MCF 10A (cell line): ENCODE measurements at places on chromosomes 3 and 15.

DNA sequence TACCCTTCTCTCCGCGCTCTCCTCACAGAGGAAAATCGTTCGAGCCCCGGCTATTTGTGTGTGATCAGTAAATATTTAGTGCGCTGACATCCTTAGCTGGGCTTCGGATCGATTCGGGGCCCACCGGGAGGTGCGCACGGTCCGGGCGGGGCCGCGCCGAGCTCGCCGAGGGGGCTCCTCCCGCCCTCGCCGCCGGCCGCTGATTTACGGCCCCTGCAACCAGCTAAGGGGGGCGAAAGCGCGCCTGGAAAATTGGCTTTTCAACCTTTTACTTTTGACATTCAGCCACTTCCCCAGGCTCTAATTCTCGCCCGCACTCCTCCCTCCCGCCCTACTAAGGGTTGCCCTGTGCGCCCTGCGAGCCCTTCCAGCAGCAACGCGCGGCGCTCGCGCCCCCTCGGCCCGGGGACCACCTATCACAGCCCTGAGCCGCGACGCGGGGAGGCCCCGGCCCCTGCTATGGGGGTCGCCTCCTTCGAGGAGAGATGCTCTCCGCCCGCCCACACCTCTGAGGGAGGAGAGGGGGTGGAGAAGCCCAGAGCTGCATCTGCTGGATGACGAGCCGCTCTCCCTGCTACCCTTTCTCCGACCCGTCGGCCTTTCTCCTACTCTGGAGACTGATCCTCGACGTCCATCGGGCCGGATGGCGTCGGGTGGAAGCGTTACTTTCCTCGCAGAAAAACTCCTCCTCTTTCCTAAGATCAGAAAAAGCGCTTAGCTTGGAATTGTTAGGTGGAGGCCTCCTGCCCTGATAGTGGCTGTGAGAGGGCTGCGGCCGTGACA lies 7.8 kb upstream of the NR2F2 start:
- no peaks in the 10 kb centered on the region for H3K36me3 ChIP-seq
- peaks cover 12% of the 10 kb centered on the region for H3K4me1 ChIP-seq

DNA sequence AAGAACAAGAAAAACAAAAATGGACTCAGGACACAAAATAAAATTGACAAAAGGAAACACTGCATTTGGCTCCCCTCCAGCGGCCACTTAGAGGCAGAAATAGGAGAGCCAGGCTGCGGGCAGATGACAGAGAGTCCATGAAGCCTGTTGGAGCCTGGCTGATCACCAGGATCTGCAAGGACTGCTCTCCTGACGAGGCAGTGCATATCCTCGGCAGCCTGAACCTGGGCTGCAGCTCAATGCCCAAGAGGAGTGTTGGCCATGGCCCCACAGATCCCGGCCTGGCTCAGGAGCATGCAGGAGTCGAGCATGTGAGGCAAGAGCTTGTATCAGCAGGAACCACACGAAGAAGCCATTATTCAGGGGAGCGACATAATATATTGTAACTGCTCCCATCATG lies 199.8 kb downstream of the STT3B start:
- H3K4me3 ChIP-seq = no peak overlapping the region
- no peak for DNase-seq
- no peaks in the 10 kb centered on the region for H3K27me3 ChIP-seq

DNA sequence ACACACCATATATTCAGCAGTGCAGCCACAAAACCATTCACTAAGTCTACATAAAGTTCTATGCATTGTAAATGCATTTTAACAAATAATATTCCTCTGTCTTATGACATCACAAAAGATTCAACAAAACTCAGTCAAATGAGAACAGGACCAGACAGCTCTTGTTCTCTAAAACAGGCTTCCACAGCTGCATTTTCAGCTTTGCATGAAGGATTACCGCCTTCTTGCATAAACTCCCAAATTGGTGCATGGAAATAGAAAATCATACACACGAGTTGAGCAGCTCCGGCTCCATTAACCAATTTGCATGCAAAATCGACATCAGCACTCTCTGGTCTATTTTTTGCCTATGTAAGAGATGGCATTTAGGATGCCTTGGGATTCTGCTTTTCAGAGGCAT lies 66.4 kb downstream of the RFTN1 start:
- no peaks in the 10 kb centered on the region for H3K27me3 ChIP-seq
- no peak overlapping the region for H3K27ac ChIP-seq
- no peak for DNase-seq
- no peaks in the 10 kb centered on the region for H3K36me3 ChIP-seq

DNA sequence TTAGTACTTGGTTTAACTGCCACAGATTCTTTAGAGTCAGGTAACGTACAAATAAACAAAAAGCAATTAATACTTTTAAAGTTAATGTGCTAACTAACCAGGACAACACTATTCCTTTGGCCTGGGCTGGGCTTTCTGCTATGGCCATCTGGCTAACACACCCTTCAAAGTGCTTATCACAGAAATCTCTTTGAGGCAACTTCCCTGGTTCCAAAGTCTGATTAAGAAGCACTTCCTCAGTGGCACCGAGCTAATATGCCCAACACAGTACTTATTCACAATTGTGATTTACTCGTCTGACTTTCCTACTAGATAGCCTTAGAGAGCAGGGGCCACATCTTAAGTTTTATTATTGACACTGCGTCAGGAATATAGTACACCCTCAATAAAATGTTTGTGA lies 191.4 kb downstream of the MEIS2 start:
- H3K27me3 ChIP-seq = no peaks in the 10 kb centered on the region
- no peak overlapping the region for H3K27ac ChIP-seq
- no peak for DNase-seq
- H3K4me3 ChIP-seq = no peak overlapping the region

- peaks cover 13% of the 10 kb centered on the region for H3K4me1 ChIP-seq
- H3K27ac ChIP-seq = peak overlapping the region; percentile 70
- no peaks in the 10 kb centered on the region for H3K36me3 ChIP-seq
- DNase-seq = peak; percentile 96
- H3K4me3 ChIP-seq = peak overlapping the region; percentile 77
- no peaks in the 10 kb centered on the region for H3K27me3 ChIP-seq
Observed at GRCh38 chr3:40504636-40505430, 1.0 kb upstream of the ZNF620 start.

DNA sequence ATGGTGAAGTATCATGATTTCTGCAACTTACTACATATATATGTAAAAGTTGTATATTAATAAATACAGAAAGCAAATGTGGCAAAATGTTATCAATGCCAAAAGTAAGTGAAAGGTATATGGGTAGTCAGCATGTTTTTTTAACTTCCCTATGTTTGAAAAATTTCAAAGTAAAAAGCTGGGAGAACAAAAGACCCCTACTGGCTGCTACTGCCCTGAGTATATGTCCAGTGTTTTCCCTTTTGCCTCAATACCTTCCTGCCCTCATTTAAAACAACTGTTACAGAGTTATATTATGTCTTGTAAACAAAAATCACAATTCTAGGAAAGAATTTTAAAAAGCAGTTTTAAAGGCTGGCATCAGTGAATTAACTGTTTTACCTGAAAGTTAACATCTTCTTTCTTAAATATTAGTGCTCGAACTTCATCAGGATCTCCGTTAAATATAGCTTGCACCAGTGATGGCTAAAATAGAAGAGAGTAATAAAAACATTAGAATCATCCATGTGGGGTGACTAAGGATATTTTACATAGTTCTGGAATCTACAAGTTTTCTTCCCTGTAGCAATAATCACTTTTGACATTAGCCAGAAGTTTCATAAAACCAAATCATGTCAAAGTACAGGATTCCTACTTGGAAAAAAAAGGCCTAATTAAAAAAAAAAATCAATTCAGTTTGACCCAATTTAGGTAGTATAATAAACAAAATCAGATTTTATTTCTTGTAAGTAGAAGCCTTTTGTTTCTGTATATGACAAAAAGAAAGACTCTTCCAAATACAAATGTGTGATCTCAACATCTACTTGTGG lies 2.7 kb downstream of the ANKRD28 start:
- peak overlapping the region; percentile 89 for H3K4me3 ChIP-seq
- peaks cover 44% of the 10 kb centered on the region for H3K36me3 ChIP-seq
- no peaks in the 10 kb centered on the region for H3K27me3 ChIP-seq
- no peak for DNase-seq

DNA sequence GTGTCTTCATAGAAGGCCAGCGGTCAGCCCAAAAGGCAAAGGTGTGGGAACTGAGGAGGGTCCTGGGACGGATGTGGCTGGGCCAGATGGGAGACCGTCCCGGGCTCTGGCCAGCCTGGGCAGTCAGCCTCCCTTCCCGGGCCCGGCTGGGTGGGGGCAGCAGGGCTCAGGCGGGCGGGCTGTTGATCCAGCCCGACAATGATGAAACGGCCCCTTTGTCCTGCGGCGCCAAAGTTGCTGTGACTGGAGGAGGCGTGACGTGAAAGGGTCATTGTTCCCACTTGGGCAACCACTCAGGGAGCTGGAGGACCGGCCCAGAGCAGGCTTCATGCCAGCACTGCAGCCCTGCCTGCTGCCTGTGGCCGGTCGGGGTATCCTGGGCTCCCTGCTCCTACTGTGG lies 16.5 kb downstream of the DUSP7 start:
- H3K36me3 ChIP-seq = no peaks in the 10 kb centered on the region
- no peak overlapping the region for H3K27ac ChIP-seq
- DNase-seq = no peak
- no peaks in the 10 kb centered on the region for H3K27me3 ChIP-seq
- H3K4me3 ChIP-seq = no peak overlapping the region
- peaks cover 32% of the 10 kb centered on the region for H3K4me1 ChIP-seq

- no peak for DNase-seq
- H3K36me3 ChIP-seq = no peaks in the 10 kb centered on the region
- H3K4me1 ChIP-seq = peaks cover 42% of the 10 kb centered on the region
- H3K27ac ChIP-seq = no peak overlapping the region
- no peaks in the 10 kb centered on the region for H3K27me3 ChIP-seq
Observed at GRCh38 chr3:122973893-122974615, 53.5 kb downstream of the SEMA5B start.

GRCh38 chr15:100783291-100783690 lies 96.3 kb upstream of the ALDH1A3 start:
- no peak overlapping the region for H3K27ac ChIP-seq
- DNase-seq = no peak
- H3K27me3 ChIP-seq = no peaks in the 10 kb centered on the region
- no peaks in the 10 kb centered on the region for H3K4me1 ChIP-seq
- no peak overlapping the region for H3K4me3 ChIP-seq

DNA sequence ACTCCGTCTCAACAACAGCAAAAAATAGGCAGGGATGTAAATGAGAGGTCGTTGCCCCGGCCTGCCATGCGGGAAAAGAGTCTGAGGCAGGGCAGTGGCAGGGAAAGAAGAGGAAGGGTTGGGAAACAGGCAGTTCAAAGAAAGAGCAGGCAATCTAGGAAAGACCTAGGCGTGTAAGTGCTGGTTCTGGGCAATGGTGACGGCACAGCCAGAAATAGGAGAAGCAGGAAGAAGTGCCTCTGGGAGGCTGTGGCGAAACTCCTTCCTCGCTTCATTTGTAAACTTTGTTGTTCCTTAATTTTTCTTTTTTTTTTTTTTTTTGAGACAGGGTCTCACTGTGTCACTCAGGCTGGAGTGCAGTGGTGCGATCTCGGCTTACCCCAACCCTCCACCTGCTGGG lies 4.3 kb downstream of the SLC51A start:
- no peak for DNase-seq
- peaks cover 11% of the 10 kb centered on the region for H3K27me3 ChIP-seq
- no peak overlapping the region for H3K27ac ChIP-seq
- peaks cover 7% of the 10 kb centered on the region for H3K4me1 ChIP-seq
- H3K36me3 ChIP-seq = no peaks in the 10 kb centered on the region

GRCh38 chr15:39270934-39271333 lies 309.9 kb upstream of the THBS1 start:
- no peaks in the 10 kb centered on the region for H3K36me3 ChIP-seq
- DNase-seq = peak; percentile 55
- no peak overlapping the region for H3K4me3 ChIP-seq
- peaks cover 18% of the 10 kb centered on the region for H3K4me1 ChIP-seq
- no peak overlapping the region for H3K27ac ChIP-seq
